ENCODE measurements at places on chromosomes 11 and 22.

- DNase-seq: no peak
Measured at GRCh38 chr11:1520663-1521267, 34.2 kb upstream of the MOB2 start.

DNA sequence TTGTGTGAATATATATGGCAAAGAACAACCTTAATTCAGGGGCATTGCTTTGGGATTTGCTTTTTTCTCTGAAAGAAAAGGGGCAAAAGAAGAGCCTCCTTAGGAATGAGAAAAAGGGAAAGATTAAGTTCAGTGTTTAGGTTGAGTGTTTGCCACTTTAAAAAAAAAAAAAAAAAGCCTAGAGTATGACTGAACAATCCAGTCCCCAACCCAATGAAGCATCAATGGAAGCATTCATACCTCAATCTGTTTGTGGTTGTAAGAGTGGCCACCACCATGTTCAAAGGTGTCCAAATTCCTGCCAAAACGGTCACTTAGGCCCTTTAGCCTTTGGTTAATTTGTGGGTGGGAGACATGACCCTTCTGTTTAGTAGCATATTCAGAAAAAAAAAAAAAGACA is 260.6 kb downstream of the SOX6 start:
- no peak for DNase-seq

GRCh38 chr11:122872046-122872445 is 10.5 kb upstream of the JHY start:
- no peak for DNase-seq

DNA sequence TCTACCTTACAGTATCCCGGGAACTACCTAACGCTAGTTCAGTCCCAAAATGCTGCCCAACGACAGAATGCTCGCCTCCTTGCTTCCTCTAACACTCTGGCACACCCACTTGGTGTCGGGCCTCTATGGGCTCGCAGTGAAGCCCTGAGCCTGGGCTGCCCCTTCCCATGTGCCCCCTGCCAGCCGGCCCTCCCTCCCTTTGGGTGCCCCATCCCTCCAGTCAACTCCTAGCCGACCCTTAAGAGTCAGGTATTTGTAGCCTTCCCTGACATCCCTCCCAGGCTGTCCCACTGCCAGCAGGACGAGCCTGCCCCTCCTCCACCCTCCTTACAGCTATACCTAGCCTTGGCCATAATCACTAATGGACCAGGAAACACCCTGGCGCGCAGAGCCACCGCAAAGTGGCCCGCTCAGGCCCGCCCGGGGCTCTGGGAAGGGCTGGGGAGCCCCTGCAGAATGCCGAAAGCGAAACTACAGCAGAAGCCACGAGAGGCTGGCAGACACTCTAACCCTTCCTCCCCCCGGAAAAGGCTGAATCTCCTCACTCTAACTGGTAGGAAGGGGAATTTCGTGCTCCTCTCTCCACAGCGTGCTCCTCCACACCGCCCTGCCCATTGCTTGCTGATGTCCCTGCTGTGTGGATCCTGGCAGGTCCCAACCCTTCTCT is 8.2 kb downstream of the CBX7 start:
- peak; percentile 42 for DNase-seq

GRCh38 chr22:26313291-26313690 is 115.8 kb upstream of the ASPHD2 start:
- no peak for DNase-seq

DNA sequence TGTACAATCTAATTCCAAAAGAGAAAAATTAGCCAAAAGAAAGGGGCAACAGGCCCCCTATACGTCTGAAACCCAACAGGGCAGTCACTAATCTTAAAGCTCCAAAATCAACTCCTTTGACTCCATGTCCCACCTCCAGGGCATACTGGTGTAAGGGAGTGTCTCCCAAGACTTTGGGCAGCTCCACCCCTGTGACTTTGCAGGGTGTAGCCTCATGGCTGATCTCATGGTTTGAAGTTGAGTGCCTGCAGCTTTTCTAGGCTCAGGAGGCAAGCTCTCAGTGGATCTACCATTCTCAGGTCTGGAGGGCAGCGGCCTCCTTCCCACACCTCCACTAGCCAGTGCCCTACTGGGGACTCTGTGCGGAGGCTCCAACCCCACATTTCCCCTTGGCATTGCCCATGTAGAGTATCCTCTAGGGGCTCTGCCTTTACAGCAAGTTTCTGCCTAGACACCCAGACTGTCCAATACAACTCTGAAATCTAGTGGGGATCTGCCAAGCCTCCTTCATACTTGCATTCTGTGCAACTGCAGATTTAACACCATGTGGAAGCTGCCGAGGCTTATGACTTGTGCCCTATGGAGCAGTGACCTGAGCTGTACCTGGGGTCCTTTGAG is 94.5 kb downstream of the TRIM29 start:
- no peak for DNase-seq

- no peak for DNase-seq
Measured at GRCh38 chr11:75430714-75431532, 2.1 kb downstream of the KLHL35 start.

- no peak for DNase-seq
Measured at GRCh38 chr11:8867035-8867434, 44.0 kb upstream of the AKIP1 start.
